ENCODE measurements at places on chromosomes 1 and 21. TPM values are rescaled to one million over a fixed set of nuclear protein-coding genes. Genes with fewer than 3 reads are reported as not detected.

DNA sequence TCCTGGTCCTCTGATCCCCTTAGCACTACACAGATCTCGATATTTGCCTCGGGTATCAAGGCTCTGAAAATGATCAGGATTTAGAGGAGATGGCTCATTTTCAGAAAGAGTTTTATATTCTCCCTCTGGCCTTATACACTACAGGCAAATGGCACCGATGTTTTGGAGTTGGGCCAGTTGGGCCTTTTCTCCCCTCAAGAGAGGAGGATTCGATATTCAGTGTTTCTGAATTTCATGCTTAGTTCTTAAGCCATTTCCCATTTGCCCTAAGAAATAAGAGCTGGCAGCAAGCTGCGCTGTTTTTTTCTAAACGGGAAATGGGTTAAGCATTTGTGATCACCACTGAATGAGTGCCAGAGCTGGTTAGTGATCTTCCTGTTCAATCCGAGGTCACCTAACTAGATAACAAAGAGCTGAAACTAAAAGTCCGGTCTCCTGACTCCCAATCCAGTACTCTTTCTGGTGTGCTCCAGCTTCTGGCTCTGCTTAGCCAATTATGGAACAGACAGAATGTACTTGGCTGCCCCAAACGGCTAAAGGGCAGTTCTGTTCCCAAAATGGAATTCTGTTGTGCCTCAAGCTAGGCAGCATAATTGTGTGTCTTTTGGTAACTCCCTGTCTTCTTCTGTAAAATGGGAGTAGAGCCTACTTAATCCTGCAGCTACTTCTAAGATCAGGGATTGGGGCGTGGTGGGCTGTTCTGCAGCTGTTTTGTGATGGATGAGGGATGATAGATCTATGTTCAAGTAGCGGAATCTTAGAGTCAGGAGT is 1.2 kb upstream of the CPT2 start:
- DNase-seq = no peak

Gene DMRTB1
- total RNA-seq = not detected

DNA sequence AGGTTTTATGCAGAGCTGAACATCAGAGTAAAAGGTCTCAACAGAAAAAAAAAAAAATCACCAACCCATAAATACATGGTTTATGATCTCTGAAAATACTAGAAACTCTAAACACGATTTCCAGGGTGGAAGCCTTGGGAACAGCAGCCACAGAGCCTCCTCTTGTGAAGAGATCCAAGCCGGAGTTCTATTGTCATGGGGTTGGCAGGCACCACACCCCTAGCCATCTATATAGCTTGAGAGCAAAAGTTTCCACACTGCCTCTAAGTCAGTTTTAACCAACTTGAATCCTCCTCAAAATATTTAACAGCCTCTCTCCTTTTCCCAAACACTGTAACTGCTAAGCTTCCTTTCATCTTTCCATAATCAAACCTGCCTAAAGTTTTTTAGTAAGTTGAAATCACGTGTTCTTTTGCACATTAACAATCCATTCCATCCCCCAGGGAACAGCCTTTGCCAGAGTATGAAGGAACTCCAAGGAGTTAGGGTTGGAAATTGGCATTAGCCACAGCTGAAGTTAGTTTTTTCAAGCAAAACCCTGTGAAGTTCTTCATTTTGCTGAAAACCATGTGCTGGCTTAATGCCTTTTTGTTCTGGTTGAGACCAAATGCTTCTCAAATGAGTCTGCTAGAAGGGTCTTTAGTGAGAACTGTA is 13.8 kb upstream of the SEC16B start:
- DNase-seq = no peak

DNA sequence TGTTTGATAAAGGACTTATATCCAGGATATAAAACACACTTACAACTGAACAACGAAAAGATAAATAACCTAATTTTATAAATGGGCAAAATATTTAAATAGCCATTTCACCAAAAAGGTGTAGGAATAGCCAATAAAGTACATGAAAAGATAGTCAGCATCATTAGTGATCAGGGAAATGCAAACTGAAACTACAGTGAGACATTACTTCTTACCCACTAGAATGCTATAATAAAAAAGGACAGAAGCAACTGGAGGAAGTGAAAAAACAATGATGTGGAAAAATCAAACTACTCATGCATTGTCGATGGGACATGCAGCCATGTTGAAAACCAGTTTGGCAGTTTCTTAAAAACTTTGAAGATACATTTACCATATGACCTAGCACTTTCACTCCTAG is 43.4 kb upstream of the HSD3B1 start:
- no peak for DNase-seq

- DNase-seq = no peak
These were observed 368.1 kb upstream of the ADGRL2 start for GRCh38 chr1:81432654-81433109.

DNA sequence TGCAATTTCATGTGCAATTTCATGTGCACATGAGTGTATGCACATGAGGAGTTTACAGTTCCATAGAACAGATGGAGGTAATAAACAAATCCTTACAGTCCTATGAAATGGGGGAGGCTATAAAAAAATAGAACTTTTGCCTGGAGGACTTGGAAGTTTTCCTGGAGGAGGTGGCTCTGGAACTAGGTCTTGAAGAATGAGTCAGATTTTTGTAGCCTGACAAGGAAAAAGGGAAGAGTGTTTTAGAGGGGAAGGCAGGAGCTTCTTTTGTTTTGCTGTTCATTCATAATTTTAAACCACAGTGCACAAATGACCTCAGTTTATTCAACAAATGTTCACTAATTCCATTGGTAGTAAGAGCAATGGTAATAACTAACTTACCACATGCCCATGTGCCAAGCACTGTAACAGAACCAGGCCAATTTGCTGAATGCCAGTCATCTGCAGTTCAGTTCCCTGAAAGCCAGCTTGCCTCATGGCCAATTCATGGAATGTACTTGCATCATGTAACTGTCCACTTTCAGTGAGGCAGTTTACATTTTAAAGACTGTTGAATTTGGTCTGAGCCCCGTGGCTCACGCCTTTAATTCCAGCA is 2.7 kb downstream of the DIO1 start:
- DNase-seq = peak; percentile 94

GRCh38 chr1:202860744-202861419 is 28.1 kb downstream of the RABIF start:
- peak; percentile 60 for DNase-seq

GRCh38 chr1:227219715-227220292 is 98.5 kb downstream of the CDC42BPA start:
- DNase-seq = no peak

DNA sequence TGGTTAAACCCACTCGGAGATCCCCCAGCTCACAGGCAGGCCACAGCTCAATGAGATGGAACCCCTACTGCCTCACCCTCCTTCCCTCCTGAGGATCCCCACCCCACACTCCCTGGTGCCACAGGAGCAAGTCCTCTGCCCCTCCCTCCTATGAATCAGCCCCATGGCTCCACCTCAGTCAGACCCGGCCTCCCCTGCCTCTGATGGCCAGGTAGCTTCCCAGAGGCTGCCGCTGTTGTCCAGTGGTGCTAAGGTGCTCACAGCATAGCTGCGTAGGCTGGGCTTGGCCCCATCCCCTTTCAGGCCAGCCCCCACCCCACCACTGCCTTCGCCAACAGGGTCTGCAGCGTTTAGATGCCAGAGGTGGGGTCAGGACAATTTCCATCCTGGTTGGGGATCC is 98.5 kb upstream of the IGSF21 start:
- no peak for DNase-seq

- no peak for DNase-seq
These were observed 4.8 kb upstream of the MCOLN2 start for GRCh38 chr1:85001742-85002141.

- peak; percentile 46 for DNase-seq
These were observed 801 bp upstream of the DDAH1 start for GRCh38 chr1:85465786-85466134.

- DNase-seq = no peak
These were observed 56.2 kb upstream of the EPS8L3 start for GRCh38 chr1:109819906-109820305.

DNA sequence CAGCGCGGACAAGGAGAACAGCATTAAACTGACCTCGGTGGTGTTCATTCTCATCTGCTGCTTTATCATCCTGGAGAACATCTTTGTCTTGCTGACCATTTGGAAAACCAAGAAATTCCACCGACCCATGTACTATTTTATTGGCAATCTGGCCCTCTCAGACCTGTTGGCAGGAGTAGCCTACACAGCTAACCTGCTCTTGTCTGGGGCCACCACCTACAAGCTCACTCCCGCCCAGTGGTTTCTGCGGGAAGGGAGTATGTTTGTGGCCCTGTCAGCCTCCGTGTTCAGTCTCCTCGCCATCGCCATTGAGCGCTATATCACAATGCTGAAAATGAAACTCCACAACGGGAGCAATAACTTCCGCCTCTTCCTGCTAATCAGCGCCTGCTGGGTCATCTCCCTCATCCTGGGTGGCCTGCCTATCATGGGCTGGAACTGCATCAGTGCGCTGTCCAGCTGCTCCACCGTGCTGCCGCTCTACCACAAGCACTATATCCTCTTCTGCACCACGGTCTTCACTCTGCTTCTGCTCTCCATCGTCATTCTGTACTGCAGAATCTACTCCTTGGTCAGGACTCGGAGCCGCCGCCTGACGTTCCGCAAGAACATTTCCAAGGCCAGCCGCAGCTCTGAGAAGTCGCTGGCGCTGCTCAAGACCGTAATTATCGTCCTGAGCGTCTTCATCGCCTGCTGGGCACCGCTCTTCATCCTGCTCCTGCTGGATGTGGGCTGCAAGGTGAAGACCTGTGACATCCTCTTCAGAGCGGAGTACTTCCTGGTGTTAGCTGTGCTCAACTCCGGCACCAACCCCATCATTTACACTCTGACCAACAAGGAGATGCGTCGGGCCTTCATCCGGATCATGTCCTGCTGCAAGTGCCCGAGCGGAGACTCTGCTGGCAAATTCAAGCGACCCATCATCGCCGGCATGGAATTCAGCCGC is 2.5 kb downstream of the S1PR1 start:
- no peak for DNase-seq

- no peak for DNase-seq
These were observed 43.1 kb downstream of the PTGFRN start for GRCh38 chr1:116952738-116953275.

GRCh38 chr1:72724951-72725861 is 442.9 kb upstream of the NEGR1 start:
- no peak for DNase-seq

DNA sequence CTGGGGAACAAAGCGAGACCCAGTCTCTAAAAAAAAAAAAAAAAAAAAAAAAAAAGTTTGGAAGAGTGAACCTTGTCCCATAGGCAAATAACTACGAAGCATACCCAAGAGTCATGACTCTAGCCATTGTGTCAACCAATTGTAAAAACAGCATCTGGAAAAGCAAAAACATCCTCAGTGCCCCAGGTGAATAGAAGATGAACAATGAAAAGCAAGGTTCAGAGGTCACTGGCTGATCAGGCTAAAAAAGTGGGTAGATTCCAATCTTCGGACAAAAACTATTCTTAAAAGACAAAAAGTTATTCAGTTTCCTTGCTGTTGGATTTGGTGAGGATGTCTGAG is 11.1 kb upstream of the IRF2BP2 start:
- no peak for DNase-seq

DNA sequence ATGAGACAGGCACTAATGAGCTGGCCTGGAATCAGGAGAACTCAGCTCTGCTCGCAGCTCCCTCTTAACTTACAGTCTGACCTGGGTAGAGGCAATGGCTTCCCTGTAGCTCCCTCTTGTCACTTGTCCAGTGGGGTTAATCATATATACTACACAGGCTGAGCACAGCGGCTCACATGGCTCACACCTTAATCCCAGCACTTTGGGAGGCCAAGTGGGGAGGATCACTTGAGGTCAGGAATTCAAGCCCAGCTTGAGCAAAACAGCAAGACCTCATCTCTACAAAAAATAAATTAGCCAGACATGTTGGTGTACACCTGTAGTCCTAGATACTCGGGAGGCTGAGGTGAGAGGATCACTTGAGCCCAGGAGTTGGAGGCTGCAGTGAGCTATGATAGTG is 4.2 kb downstream of the S100A6 start:
- no peak for DNase-seq

DNA sequence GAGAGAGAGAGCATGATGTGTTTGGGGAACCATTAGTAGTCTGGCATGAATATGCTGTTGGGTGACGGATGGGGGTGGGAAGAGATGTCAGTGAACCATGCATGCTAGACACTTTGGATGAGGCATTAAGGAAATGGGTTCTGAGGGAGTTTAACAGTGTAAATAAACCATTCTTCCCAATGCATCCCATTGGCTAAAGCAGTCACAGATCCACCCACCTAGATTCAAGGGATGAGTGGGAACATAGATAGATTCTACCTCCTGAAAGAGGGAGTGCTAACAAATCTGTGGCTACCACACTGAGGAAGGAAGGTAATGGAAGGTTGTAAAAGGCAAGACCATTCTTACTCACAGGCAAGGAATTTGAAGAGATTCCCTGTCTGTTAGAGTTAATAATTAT is 129.8 kb upstream of the CACNA1E start:
- no peak for DNase-seq

DNA sequence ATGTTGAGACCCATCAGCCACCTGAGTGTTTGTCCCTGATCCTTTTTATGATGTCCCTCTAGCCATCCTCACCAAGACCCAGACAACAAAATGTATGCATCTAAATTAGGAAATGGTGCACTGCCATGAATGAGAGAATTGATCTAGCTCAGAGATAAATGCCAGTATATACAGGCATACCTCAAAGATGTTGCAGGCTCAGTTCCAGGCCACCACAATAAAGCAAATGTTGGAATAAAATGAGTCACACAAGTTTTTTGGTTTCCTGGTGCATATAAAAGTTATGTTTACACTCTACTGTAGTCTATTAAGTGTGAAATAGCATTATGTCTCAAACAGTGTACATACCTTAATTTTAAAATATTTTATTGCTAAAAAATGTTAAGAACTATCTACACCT is 63.9 kb downstream of the CHIA start:
- DNase-seq = peak; percentile 4

GRCh38 chr21:26224366-26224765 is 53.8 kb upstream of the APP start:
- DNase-seq = no peak

Gene OR10J5
- not detected for total RNA-seq

Gene LCE1B
- not detected for total RNA-seq

- peak; percentile 86 for DNase-seq
These were observed 88.2 kb upstream of the ABCD3 start for GRCh38 chr1:94329986-94330385.

- peak; percentile 19 for DNase-seq
These were observed 55.3 kb downstream of the GORAB start for GRCh38 chr1:170587253-170587593.

Gene FAAH
- total RNA-seq = 0.69 TPM

DNA sequence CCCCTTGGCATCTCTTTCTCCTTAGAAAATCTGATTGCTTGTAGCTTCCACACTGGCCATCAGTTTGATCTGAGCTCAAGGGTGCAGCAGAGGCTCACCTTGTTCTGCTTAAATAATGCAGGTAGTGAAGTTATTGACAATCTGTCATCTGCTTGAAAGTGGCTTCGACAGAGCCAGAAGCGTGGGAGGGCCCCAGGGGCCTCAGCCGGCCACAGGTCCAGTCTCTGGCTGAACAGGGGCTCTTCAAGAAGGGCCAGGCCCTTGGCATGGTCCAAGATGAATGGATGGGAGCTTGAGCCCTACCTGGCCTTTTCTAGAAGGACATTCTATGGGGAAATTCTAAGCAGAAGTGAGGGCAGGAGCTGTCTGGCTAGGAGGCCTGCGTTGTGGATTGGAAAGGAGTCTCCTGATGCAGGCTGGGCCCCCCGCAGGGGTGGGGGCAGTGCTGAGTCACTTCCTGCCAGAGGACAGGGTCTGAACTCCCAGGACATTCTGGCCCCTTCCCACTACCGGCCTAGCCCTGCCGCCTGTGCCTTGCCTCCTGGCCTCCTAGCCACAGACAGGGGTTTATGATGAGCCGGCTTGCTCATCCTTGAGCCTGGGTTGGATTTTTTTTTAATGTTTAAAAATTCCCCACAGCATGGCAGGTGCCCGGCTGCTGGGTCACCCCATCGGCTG is 162.3 kb upstream of the VAMP3 start:
- peak; percentile 58 for DNase-seq

Gene SLC1A7
- total RNA-seq = not detected

Gene GBP5
- 4.8 TPM for total RNA-seq
